ENCODE measurements at places on chromosomes 5 and 9. TPM values are rescaled to one million over a fixed set of nuclear protein-coding genes. Genes with fewer than 3 reads are reported as not detected.

TNIP1 gene
- total RNA-seq: 67.8 TPM

CD14 gene
- total RNA-seq: 1.2 TPM

PCDHGA11 gene
- total RNA-seq: 5.3 TPM

PCDHA11 gene
- total RNA-seq: under 0.01 TPM
